Left ventricle myocardium inferior (tissue), 1 donor: ENCODE measurements at places on chromosomes 6 and 20.
A peak's percentile ranks its signal among the peaks of the same experiment; 100 is the strongest.

DNA sequence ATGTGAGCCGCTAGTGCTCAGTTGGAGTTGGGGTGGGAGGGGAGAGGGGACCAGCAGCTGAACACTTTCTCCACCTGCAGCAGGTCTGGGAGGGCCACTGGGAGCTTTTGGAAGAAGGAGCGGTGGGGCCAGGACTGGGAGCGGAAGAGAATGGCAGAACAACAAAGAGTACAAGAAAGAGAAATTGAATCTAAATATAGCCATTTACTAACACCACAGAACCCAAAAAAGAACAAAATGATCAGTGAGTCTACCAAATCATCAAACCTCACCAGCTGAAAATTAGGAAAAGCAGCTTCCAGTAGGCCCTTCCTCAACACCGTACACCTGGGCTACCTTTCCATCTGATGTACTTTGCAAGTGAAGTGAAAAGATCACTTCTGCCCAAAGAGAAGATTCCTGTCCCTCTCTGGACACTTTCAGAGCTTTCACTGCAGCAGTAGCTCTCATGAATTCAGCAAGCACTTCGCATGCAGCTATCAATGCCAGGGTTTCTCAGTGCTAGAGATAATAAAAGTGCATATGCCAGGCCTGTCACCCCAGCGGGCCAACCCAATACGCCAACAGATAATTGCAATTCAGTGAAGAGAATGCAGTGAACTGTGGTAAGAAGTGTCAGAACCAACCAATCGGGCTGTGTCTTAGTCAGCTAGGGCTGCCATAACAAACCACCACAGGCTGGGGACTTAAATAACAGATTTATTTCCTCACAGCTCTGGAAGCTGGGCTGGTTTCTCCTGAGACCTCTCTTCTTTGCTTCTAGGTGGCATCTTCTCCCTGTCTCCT, 597 bp downstream of the LY86 start:
- no peak for DNase-seq

- DNase-seq, result no peak
These were observed 200.1 kb downstream of the BMP7 start for GRCh38 chr20:57066126-57066900.

DNA sequence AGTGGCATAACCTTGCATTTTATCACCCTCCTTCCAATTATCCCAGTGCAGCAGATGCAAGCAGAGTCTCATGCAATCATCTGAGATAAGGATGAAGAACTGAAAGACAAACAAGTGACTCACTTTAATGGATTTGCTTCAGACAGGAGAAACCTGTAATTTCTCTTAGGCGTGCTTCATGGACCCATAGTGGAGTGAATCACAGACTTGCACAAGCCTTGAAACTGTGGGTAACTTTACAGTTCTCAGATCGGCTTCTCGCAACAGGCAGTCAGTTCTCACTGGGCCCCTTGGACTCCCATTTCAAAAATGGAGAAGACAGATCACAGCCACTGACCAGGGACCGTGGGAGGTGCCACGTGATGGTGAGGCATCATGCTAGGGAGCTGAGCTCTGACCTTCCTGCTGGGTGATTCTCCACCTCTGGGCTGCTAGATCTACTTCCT, at the start of gene ADGRF4:
TSS of gene ADGRF4 (plus strand) at position 239 of the 446 bp plus-strand sequence. CDS start 8,666 bp downstream, outside the sequence.
- DNase-seq, result no peak

DNA sequence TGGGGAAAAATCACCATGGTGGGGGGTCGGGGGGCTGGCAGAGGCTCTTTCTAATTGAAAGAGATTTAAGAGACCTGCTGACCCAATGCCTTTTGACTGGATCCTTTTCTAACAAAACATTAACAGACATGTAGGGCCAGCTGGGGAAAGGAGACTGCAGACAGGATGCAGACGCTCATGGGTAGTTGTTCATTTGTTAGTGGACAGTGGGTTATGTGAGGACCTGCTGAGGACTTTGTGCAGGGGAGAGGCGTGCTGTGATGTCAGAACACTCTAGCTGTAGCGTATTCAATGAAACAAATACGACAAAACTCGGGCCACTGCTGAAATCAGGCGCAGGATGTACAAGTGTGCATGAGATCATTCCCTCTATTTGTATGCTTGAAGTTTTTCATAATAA, 1.2 kb downstream of the IP6K3 start:
- DNase-seq, result no peak

DNA sequence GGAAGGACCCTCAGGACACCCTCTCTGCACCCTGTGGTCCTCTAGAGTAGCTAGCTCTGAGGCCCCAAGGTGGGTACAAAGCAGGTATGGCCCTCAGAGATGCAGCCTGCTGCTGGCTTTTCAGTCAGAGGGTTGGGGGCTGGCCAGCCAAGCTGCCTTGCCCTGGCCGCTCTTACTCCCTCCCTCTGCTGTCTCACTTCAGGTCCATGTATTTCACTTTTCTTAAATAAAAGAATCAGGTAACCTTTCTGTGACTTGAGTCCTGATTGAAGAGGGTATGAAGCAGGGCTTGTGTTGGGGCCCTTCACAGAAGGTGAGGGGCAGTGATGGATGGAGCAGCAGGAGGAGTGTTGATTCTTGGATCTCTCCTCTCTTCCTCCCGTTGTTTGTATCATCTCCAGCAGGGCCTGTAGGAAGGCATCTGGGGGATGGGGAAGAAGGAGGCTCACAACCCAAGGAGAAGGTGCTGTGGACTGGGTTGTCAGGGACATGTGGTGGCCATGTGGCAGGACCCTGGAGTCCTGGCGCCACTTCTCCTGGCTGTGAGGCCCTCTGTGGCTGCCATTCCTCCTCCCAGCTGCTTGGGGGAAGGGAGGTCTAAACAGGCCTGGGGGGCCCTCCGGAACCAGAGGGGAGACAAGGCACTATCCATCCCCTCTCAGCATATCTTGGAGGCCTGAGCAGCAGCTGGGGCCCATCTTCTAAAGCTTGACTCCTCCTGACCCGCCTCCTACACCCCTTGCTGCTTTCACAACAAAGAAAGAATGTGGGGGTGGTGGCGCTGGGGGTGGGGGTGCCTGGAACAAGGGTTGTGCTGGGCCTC, 1.1 kb upstream of the PTK7 start:
- DNase-seq, result no peak

GRCh38 chr6:72864236-72864635, 242.4 kb downstream of the KCNQ5 start:
- no peak for DNase-seq

DNA sequence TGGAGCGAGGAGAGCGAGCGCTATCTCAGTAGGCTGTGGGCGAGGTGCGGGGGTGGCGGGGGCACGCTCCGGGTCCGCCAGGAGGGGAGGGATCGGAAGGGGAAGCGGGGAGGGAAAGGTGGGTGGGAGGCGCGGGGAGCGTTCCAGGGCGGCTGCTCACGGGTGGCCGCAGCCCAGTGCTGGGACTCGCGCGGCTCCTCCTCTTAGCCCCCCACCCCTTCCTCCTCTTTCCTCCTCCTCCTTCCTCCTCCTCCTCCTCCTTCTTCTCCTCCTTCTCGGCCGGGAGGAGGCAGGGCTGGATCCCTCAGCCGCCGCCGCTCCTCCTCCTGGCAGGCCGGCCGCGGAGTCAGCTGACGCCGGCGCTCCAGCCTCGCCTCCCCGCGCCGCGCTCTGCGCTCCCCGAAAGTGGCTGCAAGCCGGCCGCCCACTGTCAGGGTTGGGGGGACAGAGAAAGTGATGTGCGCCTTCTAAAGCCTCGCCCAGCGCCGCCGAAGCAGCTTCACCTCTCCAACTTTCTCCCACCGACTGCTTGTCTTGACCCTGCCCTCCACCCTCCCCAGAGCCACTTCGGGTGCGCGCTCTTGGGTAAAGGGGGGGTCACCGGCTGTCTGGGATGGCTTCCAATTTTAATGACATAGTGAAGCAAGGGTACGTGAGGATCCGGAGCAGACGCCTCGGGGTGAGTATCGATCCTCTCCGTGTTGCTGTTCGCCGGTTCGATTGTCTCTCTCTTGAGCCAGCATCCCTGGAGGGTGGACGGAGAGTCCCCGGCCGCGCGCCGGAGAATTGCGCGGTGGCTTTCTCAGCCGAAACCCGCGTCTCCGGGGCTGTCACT, at the start of gene DOK5:
TSS of gene DOK5 (plus strand) at position 260 of the 835 bp plus-strand sequence. CDS start at position 614, 354 bp downstream.
- DNase-seq, result peak; percentile 59

DNA sequence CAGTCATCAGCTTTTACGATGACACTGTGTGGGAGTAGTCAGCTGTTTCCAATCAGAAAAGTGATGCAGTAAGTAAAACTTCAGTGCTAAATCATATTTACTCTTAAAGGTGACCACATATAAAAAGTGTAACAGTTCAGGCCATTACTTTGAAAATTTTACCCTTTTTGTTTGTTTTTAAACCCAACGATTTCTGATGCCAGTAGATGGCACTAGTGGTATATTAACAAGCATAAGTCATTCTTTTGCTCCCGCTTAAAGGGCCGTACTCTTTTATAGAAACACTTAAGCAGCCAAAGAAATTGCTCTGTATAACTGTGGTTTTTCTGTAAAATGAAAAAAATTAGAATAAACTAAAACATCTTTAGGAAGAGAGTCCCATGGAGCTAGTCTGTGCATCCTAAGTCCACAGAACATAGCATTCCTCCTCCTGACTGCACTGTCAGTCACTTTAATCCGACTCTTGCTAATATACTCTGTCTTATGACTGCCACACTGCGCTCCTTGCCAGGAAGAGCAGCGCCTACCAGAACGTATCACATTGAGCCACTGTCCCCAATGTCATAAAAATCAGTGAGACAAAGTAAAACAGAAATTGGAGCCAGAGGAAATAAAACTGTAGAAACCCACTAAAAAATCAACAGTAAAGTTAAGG, 25.0 kb downstream of the HEBP2 start:
- no peak for DNase-seq

- DNase-seq, result peak; percentile 35
These were observed 7.7 kb downstream of the CYP21A2 start for GRCh38 chr6:32045811-32046449.

DNA sequence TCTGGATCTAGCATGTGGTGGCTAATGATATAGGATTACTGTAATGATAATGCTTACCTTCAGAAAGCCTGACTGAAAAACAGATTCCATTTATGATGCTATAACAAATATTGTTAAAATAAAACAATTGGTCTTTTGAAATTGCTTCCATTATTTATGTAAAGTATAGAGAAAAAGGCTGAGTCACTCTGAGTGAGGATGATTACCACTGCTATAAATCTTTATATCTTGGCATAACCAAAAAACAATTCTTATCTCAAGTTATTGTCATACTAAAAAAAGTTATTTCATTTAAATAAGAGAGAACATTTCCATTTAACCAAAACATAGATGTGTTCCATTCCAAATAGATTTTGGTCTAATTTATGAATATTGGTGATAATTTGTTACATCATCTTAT, 53.0 kb upstream of the DST start:
- DNase-seq, result no peak

DNA sequence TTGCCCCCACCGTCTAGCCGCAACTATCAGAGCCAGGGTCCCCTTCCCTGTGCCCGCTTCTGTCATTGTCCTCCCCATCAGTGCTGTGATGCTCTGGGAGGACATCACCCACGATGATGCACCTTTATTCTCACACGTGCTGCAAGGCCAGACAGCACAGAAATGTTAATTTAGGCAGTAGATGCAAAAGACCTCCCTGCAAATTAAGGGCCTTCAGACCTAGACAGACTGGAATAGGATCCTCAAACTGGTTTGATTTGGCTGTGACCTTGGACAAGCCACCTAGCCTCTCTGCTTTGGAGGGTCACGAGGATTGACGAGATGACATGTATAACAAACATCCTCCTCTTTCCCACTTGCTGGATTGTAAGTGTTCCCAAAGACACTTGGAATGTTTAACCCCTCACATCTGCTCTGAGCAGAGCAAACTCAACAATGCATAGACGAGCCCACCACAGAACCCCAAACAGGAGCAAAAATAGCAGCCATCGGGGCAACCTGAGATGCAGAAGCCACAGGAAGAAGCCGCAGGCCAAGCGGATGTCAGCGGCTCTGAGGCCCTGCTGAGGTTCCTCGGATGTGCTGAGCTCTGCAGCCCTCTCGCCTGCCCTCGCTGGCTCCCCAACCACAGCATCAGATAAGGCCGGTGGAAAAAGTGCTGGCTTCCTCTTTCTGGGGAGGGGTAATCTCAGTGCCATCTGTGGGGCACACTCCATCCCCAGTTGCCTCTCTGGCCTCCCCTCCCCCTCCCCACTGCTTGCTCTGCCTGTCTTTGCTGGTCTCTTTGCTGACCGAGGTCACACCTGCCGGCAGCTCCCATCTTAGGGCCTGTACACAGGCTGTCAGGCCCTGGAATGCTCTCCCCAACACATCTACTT, 35.3 kb downstream of the TOX2 start:
- DNase-seq, result peak; percentile 46

- DNase-seq, result no peak
These were observed 31.5 kb upstream of the TOP1 start for GRCh38 chr20:40997116-40997515.

GRCh38 chr20:51533291-51534172, 9.0 kb downstream of the NFATC2 start:
- no peak for DNase-seq

DNA sequence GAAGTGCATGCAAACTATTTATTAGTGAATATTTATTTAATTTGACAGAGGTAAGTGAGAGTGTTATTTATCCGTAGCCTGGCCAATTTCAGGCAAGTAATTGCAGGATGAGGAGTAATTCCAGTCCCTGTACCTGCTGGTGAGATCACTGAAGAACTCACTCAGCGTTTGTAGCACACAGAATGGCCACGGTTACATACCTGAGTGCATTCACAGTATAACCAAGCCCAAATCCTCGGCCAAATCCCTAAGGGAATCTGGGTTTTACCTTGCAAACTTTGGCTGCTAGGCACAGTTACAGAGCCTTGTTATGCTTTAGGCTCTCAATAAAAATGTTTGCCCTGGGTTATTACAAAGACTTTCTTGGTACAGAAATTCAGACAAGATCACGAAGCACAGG, 93.3 kb downstream of the KCNQ5 start:
- no peak for DNase-seq

DNA sequence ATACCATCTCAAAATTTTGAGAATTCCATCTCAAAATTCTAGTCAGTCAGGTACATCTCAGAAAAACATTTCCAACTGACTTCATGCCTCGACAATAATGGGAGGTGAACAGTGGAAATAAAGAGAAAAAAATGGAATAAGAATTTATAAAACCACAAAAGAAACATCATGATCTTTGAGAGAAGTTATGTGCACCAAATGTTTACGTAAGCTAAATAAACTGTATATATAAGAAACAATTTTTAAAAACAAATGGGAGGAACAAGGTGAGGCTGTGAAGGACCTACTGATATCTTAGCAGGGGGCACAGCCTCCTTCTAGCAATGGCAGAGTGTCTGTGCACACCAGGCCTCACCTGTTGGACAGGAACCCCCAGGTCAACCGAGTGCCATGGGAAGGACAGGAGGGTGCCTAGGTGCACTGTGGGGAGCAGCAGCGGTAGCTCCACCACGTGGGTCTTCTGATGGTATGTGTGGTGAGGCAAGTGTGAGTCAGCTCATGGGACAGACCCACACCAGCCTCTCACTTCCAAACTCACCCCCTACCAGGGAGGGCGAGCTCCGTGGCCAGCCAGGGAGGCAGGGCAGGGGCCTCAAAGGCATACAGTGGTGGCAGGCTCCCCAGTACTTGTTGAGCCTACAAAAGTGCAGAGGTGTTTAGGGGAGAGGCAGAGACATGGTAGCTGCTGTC, 23.2 kb downstream of the DIDO1 start:
- DNase-seq, result no peak
